ENCODE measurements at places on chromosomes 5 and 9.

- no peak for DNase-seq
These were observed 678.1 kb upstream of the ZNF608 start for GRCh38 chr5:125424402-125425141.

- DNase-seq = no peak
These were observed 53.2 kb upstream of the FSTL4 start for GRCh38 chr5:133665571-133665970.

GRCh38 chr9:98104445-98104881 lies 14.6 kb downstream of the TRIM14 start:
- no peak for DNase-seq

GRCh38 chr5:113846941-113847340 lies 333.4 kb downstream of the YTHDC2 start:
- DNase-seq = no peak

Measured in IMR-90 (cell line).